ENCODE measurements at places on chromosomes 11 and 22.

GRCh38 chr22:32354360-32355351 lies 3.0 kb upstream of the RFPL3 start:
- DNase-seq: no peak

GRCh38 chr11:13128354-13128753 lies 119.2 kb downstream of the RASSF10 start:
- DNase-seq: no peak

- no peak for DNase-seq
These were observed 32.1 kb downstream of the APOL5 start for GRCh38 chr22:35749808-35750207.

- DNase-seq: no peak
These were observed 6.0 kb upstream of the CDKN1C start for GRCh38 chr11:2891326-2892214.

- no peak for DNase-seq
These were observed 2.5 kb downstream of the GLYATL1 start for GRCh38 chr11:58941838-58942237.

GRCh38 chr11:69941546-69942332 lies 122.5 kb upstream of the FGF3 start:
- no peak for DNase-seq

GRCh38 chr22:39685336-39686177 lies 115.0 kb downstream of the CACNA1I start:
- no peak for DNase-seq

- no peak for DNase-seq
These were observed 1.9 kb upstream of the UQCC3 start for GRCh38 chr11:62669420-62670161.

DNA sequence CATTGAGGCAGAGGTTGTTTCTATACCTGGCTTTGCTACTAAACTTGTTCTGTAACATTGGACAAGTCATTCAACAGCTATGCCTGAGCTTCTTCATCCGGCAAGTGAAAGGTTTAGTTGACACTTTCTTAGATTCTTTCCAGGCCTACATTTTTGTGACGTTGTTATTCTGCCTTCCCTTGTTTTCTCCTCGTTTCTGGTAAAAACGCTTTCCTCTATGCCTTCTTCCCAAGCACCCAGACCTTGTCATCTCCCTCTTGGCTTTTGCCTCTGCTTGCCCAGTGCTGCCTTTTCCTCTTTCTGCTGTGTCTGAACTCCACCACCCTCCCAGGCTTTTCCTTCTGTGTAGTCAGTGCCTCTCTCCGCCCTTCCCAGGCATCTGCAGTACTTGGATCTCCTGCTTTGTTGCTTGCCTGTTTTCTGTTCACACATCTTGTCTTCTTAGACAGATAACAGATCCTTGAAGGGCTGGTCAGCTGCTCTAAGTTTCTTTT lies 1.4 kb upstream of the AMOTL1 start:
- no peak for DNase-seq

DNA sequence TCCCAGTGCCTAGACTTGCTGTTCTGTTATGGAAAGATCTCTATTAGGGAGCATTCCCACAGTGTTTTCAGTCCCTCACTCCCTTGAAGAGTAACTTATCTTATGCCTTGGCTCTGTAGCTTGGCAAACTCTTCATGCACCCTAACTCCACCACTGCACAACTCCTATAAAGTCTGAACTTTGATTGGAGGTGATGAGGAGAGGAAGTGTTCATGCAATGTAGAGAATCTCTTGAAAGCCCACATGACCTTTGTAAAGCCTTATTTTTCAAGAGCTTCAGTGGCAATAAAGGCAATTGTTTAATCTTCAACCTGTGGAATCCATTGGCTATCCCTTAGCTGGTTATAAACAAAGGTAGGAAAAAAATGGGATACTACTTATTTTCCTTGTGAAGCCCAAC lies 176.2 kb downstream of the ETS1 start:
- DNase-seq: no peak

All from NCI-H1417 treated with DMSO at 0.1 percent for 48 hours (cell line).